ENCODE measurements at places on chromosomes 5 and 9. TPM values are rescaled to one million over a fixed set of nuclear protein-coding genes. Genes with fewer than 3 reads are reported as not detected.
A peak's percentile ranks its signal among the peaks of the same experiment; 100 is the strongest.

GRCh38 chr5:175214152-175214551 lies 229.8 kb downstream of the DRD1 start:
- no peak for ATAC-seq

DNA sequence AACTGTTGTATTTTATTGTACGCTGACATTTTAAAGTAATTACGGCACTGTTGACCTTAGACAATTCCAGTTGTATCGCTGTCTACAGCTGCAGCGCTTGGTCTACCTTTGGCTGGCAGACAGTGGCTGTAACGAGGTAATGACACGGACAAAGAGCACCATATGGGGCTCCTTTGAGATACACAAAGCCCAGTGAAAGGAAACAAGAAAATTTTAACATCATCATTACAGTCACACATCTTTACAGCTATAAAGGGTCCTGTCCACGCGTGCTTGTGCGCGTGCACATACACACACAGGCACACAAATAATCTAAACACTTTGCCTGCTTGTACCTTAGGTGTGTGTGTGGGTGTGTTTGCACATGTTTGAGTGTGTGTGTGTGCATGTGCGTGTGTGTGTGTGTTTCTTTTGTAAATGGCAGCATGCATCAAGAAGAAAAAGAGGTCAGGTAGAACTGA lies 946.0 kb downstream of the NR2F1-AS1 start:
- ATAC-seq: no peak

CATSPER3 gene
- not detected for total RNA-seq

DNA sequence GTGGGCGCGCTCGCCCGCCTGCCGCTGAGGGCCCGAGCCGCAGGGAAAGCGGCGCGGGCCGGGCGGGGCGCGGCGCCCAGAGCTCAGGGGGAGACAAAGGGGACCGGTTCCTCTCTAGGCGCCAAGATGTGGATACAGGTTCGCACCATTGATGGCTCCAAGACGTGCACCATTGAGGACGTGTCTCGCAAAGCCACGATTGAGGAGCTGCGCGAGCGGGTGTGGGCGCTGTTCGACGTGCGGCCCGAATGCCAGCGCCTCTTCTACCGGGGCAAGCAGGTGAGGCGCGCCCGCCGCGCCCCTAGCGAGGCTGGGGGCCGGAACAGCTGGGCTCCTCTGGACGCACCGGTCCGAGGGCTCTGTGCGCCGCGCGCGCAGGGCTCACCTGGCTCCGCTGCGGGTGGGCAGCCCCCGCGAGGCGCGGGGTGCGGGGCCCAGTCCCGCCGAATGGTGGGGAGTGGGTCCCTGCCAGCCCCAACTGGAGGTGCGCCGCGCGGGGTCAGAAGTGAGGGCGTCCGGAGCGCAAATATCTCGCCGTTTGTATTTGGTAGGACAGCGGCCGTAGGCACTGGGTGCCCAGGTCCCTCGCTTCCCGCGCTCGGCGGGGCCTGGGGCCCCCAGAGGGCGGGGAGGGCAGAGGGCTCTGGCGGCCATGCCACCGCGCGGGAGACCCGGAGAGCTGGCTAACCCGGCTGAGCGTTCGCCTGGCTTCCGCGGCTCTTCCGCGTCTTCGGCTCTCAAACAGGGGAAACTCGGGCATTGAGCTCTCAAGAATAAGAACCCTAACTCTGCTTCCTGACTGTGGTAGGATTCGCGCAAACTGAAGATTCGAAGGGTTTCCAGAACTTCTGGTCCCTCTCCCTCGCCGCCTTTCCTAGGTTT lies 607 bp downstream of the UHRF2 start:
- peak; percentile 13 for ATAC-seq

BHMT2 gene
- 41.9 TPM for total RNA-seq

Measured in gastroesophageal sphincter (tissue), 4 donors.